NCI-H2081 (cell line): ENCODE measurements at places on chromosomes 3 and 15.

- DNase-seq: no peak
Observed at GRCh38 chr3:31218082-31218481, 314.6 kb upstream of the STT3B start.

DNA sequence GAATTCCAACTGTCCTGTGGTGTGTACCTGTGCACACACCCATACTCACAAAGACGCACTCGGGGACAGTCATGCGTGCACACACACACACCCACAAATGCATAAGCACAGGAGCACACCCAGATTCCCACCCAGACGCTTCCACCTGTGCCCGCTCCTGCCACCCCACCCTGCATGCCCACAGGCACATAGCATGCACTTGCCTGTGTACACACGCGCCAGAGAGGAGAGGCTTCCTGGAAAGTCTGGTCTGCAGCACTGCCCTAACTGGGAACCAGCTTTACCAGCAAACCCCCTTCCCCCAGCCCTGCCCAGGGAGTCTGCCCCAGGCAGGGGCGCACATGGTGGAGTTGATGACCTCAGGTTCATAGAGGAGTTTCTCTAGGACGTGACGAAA lies 246.2 kb downstream of the UACA start:
- no peak for DNase-seq

GRCh38 chr15:34716111-34716510 lies 38.7 kb downstream of the GJD2 start:
- no peak for DNase-seq

DNA sequence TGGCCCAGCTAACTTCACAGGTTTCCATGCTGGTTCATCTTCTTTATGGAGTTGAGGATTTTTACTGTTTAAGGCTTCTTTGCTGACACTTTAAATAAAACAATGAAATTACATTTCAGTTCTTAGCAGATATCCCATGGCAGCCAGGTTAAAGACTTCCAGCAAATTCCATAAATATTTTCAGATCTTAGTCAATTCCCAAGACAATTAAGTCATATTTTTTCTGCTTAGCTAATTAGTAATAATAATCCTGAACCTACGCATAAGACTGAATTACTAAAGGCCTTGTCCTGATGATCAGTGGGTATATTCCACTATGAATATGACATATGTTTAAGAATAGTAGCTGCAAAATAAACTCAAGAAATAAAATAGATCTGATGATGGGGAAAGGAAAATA lies 83.3 kb downstream of the NR2E3 start:
- no peak for DNase-seq

- no peak for DNase-seq
Observed at GRCh38 chr3:107644631-107645030, 121.9 kb downstream of the BBX start.

DNA sequence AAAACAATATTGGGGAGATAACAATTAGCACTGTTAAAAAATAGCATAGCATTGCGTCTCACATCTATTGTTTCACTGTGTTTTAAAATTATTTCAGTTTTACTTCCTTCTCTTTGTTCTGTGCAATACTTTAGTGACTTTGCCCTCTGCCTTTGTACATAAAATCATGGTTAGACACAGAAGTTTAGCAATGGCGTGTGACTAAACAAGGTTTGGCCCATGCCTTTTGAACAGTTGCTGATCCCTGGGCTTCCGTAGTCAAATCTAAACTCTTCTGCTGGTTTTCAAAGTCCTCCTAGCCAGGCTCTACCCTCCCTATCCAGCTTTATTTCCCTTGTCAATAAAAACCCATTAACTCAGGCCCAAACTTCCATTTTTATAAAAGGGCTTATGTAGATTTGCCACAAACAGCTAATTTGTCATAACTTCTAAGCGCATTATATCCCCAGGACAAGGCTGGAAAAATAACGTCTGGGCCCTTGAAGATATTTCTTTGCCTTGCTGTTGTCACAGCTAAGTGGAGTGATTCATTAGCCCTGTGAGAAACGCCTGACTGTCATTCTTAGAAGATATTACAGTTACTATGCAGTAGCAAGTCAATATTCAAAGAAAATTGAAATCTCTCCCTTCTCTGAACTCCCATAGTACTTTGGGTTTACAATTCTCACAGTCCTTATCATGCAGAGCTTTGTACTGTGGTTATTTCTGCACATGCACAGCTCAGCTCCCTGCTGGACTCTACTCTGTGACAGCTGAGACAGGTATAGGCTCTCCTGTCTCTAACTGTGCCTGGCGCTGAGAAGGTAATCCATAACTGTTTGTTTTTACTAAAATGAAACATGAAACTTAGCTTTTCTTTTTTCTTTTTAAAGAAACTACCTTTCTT lies 123.4 kb upstream of the SLC24A5 start:
- no peak for DNase-seq

DNA sequence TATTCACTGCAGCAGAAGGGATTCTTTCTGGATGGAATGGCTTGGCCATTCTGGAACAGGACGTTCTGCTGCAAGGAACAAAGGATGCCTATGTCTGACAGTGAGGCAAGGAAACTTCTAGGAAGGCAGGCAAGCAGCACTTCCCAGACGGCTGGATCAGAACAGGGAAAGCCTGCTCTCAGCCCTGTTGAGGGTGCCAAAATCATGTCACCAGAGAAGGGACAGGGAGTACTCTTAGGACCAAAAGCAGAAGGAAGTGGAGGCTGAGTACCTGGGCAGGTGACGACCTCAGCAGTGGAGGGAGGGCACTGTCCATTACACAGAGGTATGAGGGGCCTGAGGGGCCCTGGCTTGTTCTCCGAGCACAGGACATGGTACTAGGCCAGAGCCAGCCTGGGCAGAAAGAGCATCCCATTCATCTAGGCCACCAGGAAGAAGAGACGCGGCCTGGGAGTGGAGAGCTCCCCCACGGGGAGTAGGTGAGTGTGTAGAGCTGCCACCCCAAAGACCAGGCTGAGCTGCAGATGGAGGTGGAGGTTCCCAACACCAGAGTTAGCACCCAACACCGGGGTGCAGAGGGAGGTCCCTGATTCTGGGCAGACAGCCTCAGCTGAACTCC lies 9.6 kb downstream of the KLF15 start:
- DNase-seq: no peak

DNA sequence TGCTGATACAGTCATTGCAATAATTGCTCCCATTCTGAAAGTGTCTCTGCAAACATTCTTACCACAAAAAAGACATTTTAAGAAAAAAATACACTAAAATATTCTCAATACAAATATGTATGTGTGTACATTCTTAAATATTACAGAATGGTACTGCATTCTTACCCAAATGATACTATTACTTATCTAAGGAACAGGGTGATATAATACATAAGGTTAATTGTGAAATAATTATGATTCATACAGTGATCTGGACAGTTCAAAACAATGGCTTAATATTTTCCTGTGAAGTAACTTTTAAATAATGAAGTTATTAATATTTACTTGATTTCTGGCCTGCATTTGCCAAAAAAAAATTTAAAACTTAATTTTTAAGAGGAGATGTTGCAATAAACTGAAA lies 694.6 kb downstream of the TUSC7 start:
- DNase-seq: no peak

- DNase-seq: no peak
Observed at GRCh38 chr3:61454801-61455200, 106.6 kb upstream of the PTPRG start.

DNA sequence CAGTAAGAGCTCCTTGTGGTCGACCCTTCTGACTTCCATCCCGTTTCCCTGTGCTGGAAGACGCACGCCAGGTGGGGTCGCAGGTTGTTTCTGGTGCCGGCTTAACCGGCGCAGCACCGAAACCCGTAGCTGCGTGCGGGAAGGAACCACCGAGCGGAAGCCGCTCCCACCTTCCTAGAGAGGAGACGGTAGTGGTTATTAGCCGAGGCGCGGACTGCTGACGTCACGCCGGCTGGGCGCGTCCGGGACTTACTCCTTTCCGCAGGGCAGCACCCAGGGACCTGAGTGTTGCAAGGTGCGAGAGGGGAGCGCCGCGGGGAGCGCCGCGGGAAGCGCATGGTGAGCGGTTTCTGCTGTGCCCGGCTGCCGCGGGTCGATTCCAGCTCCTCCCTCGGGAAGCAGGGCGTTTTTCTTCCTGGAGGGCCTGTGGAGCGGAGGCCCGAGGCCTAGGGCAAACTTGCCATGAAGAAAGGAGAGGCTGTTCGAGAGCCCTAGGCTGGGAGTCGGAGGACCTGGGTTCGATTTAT lies at the start of gene ZNF501:
Gene ZNF501, plus strand, starts transcription at position 252 of the 527 bp plus-strand sequence. CDS start 4,787 bp downstream, outside the sequence.
- peak; percentile 93 for DNase-seq

DNA sequence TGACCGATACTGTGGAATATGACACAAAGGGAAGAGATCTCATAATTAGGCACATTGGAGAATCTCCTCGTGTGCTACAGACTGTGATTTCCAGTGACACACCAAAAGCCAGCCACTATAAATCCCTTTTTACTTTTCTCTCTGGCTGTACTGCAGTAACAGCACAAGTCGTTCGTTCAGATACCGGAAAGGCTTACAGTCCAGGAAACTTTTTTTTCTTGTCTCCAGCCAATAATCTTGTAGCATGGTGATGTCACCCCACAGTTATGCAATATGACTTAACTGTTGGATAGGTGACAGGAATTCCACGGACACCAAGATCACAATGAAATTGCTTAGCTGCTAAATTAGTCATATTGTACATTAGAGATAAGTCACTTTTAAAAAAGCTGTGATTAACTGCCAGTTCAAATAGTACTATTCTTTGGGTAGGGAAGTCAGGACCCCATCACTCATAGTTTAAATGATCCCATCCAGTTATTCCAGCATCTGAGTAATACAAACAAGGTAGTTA lies 36.3 kb upstream of the TSC22D2 start:
- no peak for DNase-seq

DNA sequence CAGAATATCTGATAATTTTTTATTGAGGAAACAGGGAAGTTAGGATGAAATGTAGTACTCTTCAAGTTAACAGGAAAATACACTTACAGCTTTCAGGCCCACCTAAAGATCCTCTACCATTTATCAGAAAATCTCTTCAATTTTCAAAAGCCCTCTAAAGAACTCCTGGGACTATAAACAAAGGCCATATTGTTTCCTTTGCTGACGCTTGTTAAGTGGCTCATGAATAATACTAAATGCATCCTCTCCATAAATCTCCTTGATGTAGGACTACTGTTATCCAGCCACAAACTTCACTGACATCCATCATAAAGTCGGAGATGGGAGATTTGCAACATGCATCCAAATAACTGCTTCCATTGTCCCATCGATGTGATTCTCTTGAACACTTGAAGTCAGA lies 326.5 kb downstream of the ZIC1 start:
- no peak for DNase-seq

GRCh38 chr15:73540161-73540560 lies 93.0 kb downstream of the NPTN start:
- no peak for DNase-seq

- no peak for DNase-seq
Observed at GRCh38 chr3:43400781-43401730, 114.7 kb downstream of the SNRK start.

DNA sequence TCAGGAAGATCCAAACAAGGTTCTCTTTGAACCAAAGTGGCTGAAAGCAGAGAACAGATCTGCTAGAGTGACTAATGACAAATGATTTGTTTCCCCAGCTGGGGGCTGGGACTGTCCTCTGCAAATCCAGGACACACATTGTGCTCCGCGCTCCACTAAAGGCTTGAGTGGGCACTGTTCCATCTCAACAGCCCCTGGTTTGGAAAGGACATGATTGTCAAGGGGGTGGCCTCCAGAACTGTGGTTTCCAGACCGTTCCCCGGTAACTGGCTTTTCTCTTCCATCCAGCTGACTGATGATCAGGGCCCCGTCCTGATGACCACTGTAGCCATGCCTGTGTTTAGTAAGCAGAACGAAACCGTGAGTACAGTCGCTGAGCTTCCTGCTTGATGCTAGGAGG lies 91.0 kb downstream of the LRTM1 start:
- no peak for DNase-seq

DNA sequence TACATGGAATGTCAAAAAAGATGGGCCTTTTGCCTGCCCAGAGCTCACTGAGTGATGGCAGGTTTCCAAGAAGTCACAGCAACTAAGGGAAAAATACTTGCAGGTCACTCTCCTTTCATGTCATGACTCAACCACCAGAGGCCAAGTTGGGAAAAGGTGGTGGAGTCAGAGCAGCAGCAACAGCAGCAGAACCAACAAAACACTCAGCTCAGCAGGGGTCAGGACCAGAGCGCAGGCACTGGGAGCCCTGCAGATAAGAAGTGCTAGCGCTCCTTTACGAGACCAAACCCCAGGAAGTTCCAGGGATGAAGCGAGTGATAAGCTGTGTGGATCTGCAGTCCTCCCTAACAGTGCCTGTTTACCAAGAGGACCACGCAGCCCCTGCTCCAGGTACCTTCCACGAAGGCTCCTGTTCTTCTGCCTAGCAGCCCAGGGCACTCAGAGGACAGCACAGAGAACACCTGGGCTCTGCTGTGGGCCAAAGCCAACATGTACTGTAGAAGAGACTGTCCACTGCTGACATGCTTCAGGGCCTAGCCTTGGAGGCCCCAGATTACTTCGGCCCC lies 26.0 kb downstream of the POC1A start:
- no peak for DNase-seq

DNA sequence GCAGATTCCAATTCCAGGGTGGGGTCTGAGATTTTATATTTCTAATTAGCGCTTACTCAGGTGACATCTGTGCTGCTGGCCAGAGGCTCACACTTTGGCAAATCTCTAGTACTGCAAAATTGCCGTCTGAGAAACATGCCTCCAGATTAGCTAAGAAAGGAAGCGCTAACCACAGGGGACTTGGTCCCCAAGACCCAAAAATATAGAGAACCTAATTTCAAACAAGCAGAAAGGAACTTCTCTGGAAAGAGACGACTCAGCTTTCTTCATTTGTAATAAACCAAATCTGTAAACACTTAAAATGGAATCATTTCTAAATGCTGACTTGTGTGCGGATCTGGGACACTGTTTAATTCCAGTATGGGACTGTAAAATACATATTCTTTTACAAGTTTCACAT lies 55.7 kb downstream of the B3GNT5 start:
- no peak for DNase-seq

DNA sequence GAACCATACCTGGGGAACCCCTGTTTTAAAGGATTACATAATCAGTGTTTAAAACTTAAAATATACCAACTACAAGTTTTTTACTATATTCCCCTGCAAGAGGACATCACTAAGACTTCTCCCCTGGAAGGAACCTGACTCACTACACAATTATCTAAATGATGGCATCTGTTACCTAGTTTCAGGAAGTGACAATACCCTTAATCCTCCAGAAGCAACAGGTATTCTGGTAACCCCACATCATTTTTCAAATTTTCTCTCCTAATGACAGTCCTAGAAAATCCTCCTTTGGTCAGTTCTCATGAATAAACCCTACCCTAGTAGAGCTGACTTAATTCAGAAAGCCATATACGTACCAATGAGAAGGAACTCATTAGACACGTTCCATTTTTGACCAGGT lies 78.4 kb downstream of the RFX7 start:
- no peak for DNase-seq
